ENCODE measurements at places on chromosomes 2 and 18.

DNA sequence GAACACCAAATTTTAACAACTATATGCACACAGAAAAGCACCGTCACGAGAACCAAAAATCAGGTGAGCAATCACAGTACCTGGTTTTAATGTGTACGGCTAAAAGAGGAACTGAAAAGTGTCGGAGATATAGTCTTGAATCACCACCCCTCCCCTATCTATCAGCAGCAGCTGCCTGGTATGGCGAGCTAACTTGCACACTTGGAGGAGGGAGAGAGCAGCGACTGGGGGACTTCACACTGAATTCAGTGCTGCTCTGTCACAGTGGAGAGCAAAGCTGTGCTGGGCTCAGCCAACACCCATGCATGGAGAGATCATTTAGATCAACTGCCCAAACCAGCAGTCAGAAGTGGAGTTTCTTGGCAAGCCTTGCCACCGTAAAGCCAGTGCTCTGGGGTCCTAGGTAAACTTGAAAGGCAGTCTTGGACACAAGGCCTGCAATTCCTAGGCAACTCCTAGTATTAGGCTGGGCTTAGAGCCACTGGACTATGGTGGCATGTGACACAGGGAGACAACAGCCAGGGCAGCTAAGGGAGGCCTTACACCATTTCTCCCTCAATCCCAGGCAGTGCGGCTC, 89.2 kb upstream of the CD226 start:
- no peak for DNase-seq

GRCh38 chr2:240538031-240538780, 19.6 kb downstream of the ANKMY1 start:
- no peak for DNase-seq

- DNase-seq = peak; percentile 8
These were observed 185.9 kb upstream of the CCDC150 start for GRCh38 chr2:196453613-196454047.

DNA sequence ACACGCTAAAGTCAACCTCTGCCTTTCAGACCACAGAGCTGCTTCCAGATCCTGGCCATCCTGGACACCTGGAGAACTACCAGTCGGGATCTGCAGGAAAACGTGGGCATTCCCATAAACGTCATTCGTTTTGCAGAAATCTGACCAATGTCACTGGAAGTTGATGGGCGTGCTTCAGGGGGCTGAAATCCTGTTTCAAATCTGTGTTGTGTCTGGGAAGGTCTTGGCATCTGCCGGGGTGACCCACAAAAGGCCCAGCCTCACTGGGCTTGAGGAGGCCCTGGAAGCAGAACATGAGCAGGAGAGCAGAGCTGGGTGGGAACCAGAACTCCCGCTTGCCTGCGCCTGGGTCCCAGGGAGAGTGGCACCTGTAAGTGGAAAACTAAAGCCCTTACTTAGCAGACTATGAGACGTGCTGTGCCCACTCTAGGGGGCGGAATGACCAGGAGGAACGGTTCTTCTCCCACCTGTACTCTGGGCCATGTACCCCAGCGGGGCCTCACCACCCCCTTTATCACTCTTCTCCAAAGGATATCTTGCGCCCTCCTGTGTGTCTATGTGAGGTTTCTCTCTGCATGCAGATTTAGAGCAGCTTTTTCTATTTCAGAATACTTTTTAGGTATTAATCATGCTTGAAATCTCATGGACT, 200.9 kb downstream of the FAM210A start:
- DNase-seq = no peak

GRCh38 chr2:52383541-52383940, 1351.6 kb upstream of the NRXN1 start:
- no peak for DNase-seq

DNA sequence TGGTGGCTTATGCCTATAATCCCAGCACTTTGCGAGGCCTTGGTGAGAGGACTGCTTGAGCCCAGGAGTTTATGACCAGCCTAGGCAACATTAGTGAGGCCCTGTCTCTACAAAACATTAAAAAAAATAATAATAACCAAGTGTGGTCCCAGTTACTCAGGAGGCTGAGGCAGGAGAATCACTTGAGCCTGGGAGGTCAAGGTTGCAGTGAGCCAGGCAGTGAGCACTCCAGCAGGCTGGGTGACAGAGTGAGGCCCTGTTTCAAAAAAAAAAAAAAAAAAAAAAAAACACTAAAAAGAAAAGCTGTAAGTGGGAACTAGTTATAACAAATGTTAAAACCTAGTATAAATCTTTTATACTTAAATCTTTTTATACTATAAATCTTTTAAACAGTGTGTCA, 146.2 kb upstream of the ITGA4 start:
- no peak for DNase-seq

- no peak for DNase-seq
These were observed 5.5 kb upstream of the TMEM214 start for GRCh38 chr2:27027211-27027651.

GRCh38 chr2:233772583-233772982, 5.5 kb upstream of the MROH2A start:
- DNase-seq = no peak

GRCh38 chr2:86445436-86445835, 4.3 kb downstream of the KDM3A start:
- no peak for DNase-seq

DNA sequence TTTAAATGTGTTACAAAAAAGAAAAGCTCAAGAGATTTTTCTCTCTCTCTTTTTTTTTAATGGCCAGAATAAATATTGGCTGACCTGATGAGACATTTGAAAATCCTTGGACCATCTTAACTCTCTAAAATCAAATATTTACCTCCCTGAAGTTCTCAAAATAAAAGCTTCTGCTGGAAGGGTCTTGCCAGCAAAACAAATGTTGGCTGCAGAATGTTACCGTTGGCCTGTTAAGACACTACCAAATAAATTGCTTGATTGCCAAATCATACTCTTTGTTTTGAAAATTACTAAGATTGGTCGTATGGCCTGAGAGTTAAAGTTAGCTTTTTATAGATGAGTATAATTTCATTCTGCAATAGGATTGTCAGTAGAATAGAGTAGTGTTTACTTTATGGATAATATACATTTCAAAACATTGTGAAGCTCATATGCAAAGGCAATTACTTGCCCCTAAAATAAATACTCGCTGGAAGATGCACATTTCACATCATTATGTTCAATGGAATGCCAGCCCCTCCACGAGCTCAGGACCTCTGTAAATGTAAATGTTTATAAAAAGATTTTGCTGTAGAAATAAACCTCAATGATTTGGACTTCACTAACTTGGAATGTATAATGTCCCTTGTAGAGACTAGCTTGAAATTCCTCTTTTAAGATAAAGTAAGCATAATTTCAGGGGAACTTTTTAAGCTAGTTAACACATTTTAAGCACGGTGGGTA, 193.4 kb downstream of the SOX11 start:
- DNase-seq = no peak

DNA sequence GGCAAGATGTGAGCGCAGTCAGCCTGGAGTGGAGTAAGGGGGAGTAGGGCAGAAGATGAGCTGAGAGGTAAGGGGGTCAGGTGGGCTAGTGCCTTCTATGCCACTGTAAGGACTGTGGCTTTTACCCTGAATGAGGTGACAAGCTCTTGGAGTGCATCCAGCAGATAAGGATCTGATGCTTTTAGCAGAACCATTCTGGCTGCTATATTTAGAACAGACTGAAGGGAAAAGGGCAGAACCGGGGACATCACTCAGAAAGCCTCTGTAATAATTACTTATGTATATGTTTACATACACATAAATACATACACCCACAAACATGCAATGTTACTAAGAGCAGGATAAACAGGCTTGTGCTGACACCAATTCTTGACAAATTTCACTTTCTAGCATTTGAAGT, 124.8 kb downstream of the DTNB start:
- peak; percentile 75 for DNase-seq

DNA sequence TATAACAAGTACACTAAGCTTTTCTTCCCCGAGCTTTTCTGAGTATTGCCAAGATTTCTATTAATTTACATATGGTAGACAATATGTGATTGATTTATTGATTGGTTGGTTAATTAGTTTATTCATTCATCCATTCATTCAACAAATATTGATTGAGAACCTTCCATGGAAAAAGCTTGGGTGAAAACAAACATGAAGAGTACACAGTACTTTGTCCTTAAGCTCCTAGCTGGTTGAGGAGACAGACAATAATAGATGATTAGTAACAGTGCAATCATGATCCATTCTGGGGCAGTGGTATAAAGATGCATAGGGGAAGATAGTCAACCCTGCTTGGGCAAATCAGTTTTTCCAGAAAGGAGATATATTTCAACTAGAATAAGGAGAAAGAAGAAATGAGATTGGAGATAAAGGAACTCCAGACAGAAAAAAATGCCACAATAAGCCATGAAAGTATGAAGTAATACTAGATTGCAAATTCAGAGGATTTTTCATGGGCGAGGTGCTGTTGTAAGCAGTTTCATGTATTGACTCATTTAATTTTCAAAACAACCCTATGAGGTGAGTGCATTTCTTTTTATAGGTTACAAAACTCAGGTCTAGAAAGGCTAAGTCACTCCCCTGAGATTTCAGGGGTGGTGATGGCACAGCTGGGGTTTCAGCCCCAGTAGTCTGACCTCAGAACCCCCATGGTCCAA, 129.5 kb downstream of the RND3 start:
- no peak for DNase-seq

DNA sequence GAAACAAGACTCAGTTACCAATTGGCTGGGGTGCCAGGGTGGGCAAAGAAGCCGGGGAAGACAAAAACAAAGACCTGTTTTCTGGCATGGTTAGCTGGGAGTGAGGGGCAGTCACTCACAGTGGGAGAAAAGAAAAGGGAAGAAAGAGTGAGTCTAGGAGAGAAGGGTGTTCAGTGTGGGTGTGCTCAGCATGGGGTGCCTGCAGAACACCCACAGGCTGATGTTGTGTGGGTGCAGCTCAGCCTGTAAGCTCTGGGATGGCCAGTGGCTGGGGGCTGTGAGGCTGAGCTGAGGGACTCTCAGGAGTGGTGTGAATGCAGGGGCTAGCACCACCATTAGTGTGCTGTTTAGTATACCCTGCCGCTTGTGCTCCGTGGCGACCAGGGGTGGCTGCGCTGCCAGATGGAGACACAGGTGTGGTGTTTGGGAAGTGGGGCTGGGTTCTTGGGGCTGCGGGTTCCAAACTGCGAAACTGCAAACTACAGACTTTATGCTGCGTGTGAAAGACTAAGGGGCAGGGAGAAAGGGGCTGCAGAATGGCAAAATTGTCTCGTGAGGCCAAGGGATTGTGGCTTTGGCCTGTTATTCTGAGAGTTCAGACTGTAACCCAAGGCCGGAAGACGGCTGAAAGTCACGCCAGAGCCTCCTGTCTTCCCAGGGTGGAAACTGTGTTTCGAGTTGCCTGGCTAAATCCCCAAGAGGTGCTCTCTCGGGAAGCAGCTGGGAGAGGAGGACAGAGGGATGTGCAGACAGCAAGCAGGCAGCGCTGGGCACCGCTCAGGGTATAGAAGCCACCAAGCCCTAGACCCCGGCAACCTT, 156.3 kb downstream of the TTC32 start:
- DNase-seq = no peak

- DNase-seq = no peak
These were observed 116.9 kb downstream of the TPGS2 start for GRCh38 chr18:36711813-36712444.

DNA sequence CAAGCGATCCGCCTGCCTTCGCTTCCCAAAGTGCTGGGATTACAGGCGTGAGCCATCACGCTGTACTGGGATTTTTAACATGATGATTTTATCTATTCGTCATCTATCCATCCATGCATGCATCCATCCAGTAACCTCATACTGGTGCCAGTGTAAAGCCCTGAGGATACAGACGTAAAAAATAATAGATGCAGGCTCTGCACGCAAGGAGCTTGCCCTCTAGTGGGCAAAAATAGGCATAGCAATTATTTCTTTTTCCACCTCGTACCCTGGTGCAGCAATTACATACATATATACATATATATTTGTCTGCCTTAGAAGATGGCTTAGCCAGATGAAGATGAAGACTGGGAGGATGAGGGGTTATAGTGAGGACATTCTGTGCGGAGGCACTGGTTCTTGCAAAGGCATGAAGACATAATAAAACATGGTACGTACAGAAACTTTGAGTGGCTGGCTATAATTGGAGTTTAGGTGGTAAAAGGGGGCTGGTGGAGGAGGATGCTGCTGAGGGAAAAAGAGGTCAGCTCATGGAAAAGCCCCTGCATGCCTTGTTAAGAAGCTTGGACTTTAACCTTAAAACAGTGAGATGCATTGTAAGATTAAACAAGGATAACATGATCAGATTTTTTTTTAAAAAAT, 19.6 kb upstream of the RPIA start:
- DNase-seq = peak; percentile 5

DNA sequence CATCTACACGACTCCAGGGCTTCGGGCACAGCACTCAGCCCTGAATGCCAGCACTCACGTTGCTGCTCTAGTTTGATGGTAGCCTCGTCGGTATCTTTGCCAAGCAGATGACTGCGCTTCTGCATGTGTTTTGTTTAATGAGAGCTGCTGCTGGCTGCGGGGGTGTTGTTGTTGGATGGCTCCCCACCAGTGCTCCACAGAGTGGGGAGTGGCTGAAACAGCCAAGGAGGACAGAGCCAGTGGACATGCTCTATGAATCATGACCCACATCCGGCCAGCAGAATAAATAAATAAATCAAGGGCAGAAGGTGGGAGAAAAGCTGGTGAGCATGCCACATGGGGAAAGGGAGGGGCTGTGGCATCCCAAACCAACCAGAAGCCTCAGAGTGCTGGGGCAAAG, 131.2 kb upstream of the SOX11 start:
- DNase-seq = no peak

DNA sequence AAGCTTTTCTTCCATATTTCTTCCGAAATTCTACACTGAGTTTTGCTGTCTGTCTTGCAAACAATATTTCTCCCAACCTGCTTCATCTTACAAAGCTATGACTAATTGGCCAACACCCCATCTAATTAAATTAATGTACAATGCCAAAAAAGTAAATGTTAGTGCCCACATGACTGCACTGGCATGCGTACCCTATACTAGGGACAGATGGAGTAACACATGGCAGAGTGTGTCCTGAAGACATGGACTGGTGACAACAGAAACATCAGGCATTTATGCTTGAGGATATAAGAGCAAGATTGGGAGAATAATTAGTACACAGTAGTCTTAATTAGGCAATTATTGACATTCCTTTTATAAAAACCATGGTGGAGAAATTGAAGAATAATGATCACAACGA, 66.8 kb downstream of the MREG start:
- DNase-seq = no peak

GRCh38 chr2:100142393-100142792, at the start of gene AFF3:
TSS of gene AFF3 (minus strand) at chr2:100142590. CDS start at chr2:100104454, 38,136 bp downstream.
- no peak for DNase-seq

DNA sequence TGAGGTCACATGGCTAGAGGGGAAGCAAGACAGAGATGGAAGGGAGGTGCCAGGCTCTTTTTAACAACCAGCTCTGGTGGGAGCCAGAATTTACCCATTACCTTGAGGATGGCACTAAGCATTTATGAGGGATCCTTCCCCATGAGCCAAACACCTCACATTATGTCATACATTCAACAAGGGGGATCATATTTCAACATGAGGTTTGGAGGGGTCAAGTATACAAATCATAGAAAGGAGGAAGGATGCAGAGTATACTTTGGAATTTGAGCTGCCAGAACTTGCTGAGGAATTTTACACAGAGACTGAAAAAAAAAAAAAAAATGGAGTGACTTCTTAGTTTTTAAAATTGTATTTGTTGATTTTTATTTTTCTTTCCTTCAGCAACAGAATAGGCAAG, 891.4 kb downstream of the CCDC85A start:
- DNase-seq = no peak

Measured in NCI-H1105 (cell line).